ENCODE measurements at places on chromosomes 13 and 19.

- DNase-seq: no peak
Measured at GRCh38 chr13:67259208-67259607, 29.1 kb upstream of the PCDH9 start.

DNA sequence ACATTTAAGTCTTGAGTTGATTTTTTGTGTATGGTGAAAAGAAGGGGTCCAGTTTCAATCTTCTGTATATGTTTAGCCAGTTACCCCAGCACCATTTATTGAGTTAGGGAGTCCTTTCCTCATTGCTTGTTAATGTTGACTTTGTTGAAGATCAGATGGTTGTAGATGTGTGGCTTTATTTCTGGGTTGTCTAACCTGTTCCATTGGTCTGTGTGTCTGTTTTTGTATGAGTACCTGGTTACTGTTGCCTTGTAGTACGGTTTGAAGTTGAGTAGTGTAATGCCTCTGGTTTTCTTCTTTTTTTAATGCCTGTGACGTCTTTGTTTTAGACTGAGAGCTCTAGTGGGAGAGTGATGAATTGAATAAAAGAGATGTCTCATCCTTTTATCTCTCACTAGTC, 83.2 kb downstream of the NBEA start:
- no peak for DNase-seq

DNA sequence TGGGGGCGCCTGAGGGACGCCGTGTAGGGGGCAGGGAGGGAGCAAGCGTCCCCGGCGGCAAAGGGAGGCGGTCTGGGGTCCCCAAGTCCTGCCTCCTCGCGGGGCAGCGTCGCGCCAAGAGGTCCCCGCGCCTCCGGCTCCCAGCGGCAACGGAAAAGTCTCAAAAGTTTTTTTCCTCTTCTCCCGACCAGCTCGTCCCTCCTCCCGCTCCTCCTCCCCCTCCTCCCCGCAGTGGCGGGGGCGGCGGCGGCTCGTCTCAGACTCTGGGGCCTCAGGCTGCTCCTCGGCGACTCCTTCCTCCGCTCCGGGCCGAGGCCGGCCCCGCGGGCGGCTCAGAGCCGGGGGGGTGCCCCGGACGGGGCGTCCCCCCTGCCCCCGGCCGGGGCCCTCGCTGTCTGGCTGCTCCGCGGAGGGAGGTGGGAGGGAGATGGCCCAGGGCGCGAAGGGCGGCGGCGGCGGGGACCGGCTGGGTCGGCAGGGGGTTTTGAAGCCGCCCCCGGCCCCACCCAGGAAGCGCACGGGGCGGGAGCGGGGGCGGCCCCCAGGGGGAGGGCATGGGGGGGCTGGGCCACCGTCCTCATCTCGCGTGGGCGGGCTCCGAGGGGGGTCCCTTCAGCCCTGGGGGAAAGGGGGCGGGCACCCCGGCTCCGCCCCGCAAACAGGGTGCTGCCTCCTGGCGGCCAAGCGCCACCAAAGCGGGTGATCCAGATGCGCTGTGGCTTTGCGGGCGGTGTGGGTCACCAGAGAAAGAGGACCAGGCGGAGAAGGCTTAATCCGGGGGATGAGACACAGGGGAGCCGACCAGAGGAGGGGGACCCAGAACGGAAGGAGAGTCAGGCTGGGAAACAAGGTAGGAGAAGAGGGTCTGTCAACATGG, at the start of gene TGFB1:
Gene TGFB1 (minus strand): TSS at position 457 of the 877 bp plus-strand sequence. CDS start 878 bp downstream, outside the sequence.
- no peak for DNase-seq

GRCh38 chr13:59398127-59398526, 765.6 kb downstream of the DIAPH3 start:
- DNase-seq: no peak
